ENCODE measurements at places on chromosomes 2 and 18.
A peak's percentile ranks its signal among the peaks of the same experiment; 100 is the strongest.

GRCh38 chr18:8391068-8391467 lies 218.2 kb upstream of the RAB12 start:
- DNase-seq = no peak

GRCh38 chr18:73110307-73110706 lies 242.5 kb upstream of the NETO1 start:
- DNase-seq = no peak

DNA sequence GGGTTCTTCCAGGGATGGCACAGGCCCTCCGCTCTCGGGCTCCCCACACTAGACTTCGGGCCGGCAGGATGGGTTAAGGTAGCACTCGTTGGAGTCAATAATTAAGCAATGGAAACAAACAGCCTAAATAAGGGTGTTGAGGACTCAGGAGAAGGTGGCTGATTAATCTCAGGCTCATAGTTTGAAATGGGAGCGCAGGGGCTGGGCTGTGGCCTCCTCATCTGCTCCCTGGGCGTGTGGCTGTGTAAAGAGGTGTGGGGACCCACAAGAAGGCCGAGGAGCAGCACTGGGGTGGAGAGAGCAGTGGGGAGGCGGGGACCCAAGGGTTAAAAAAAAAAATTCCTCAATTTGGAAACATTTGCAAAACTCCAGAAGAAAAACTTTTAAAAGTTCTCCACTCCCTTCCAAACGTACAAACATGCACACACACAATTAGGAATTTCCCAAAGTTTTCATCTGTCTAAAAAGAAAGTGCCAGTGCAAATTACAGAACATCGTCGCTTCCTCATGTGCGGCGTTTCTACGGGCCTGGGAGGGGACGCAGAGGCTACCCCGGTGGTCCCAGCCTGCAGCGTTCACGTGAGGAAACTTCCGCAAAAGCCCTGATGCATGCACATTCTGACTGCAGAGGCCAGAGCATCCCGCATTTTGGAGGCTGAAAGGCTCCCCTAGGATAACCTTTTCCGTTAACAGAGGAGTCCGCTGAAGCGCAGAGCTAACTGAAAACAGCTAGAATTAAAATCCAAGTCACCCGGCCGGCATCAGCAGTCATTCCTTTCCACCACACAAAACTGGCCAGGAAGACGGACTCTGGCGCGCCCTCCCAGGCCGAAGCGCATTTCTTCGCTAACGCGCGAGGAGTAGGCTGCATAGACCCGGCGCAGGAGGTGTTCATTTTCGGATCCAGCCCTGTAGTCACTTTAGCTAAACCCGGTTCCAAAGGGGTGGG lies 1.0 kb upstream of the TUBB6 start:
- DNase-seq = no peak

- no peak for DNase-seq
Observed at GRCh38 chr2:46486436-46486835, 7.1 kb downstream of the TMEM247 start.

GRCh38 chr2:180324182-180324581 lies 317.1 kb upstream of the CWC22 start:
- no peak for DNase-seq

DNA sequence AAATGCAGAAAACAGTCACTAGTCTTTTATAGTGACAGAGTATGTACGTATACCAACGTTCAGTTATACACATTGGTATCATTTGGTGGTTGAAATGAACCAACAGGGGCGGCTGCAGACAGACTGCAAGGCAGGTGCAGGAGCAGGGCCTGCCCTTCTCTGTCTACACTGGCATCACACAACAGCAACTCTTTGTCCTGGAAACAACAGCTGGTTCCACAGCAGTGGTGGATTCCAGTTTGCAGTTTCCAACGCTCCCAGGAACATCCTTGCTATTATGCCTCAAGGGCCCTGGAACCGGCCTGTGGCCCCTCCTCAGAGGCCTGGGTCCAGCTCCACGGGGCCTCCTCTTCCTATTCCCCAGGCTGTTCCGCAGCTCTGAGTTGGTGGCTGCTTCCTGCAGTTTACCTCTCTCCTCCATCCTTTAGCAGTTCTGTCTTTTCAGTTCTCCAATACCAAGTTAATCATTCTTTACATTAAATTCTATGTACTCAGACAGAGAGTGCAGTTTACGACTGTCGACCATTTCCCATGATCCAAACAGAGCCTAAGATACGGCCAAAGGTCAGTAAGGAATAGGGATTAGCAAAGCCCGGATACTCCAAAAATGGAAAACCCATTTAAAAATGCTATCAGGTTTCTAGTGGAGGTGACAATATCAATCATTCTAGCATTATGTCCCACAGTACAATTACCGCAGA lies 87.8 kb downstream of the NOL10 start:
- DNase-seq = no peak

DNA sequence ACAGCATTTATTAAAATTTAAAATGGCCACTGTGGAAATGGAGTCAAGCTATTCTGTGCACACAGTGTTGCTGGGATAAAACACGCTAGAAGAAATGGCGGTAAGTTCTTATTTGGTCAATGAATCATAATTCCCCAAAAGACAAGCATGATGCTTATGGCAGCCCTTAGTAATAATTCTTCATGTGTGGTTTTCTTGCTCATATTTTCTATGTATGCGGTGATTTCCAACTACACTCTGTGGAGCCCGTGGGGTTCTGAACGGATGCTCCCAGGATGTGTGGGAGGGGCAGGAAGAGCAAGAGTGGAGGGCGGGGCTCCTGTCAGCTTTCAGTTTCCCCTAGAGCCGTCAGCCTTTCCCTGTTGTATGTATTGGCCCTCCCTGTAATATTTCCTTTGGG lies 91.7 kb upstream of the RMDN2 start:
- DNase-seq = peak; percentile 60

- DNase-seq = no peak
Observed at GRCh38 chr2:142741764-142742269, 135.6 kb upstream of the KYNU start.

GRCh38 chr2:208515099-208515498 lies 108.5 kb downstream of the PTH2R start:
- no peak for DNase-seq

DNA sequence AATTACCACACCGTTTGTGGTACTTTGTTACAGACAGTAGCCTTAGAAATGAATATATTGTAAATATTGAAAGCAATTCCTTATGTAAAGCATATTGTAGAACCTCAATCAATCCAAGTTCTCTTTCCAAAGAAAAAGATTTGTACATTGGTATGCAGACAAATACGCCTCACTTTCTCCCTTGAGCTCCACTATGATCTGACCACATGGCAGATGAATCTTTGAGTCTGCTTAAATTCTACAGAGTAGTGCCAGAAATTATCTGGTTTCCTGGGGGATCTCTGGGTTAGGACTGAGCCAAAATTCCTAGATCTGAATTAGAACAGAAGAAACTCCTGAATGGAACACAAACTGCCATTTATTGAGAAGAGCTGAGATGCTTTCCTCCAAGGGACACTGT lies 99.0 kb downstream of the CPO start:
- DNase-seq = no peak

DNA sequence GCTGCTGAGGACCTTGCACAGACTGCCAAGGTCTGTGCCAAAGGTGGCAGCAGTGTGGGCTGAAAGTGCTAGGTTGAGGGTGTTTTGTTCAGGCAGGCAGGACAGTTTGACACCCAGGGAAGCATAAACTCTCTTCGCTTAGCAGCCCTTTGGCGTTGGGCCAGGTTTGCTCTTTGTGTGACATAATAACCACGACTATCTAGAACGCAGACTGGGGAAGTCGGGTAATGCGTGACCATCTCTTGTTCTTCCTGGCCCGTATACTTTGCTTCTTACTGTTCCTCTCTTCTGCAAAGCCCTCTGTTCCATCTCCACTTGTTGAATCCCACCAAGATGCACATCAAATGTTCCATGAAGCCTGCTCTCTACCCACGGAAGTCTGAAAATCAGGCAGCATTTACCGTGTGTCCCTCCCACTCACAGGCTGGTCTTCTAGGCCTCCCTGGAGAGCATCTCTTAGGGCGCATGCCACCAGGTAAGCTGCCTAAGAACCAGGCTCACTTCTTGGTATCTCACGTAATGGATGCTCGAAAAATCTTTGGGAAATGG lies 96.7 kb upstream of the LMAN1 start:
- DNase-seq = no peak

GRCh38 chr2:54878182-54878581 lies 154.7 kb downstream of the EML6 start:
- DNase-seq = no peak

DNA sequence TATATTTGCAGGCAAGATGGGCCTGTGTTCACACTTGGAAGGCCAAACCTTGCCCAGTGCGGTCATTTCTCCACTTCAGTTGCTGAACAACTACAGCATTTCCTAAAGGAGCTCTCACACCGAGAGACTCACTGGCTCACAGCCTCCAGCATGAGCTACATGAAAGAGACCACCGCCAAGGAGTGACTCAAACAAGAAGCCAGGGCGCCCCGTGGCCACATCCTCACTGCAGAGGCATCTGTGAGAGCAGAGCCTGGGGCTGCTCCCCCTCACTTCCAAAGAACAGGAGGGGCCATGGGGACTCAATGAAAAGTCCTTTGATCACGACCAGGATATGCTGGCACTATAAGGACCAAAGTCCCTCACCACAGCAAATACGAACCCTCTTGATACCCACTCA lies 50.0 kb downstream of the TMEM163 start:
- peak; percentile 73 for DNase-seq

DNA sequence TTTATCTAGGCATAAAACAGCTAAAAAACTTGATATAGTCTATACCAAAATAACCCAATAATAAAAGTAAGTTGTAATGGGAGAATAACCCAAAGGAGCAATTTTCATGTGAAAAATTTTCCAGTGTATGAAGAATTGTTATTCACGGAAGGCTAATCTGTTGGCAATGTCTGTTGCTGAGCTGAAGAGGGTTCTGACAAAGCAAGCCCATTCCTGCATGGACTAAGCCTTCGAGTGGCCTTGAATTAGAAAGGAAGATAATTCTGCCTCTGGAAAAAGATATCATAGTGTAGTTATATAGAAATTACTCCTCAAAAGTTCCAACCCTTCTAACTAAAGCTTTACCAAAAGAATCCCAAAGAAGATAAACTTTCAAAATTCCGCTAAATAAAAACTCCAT lies 101.5 kb downstream of the MAP2 start:
- DNase-seq = no peak

GRCh38 chr18:24039671-24040070 lies 25.1 kb downstream of the TTC39C start:
- no peak for DNase-seq

GRCh38 chr2:141570474-141571131 lies 560.2 kb downstream of the LRP1B start:
- no peak for DNase-seq

DNA sequence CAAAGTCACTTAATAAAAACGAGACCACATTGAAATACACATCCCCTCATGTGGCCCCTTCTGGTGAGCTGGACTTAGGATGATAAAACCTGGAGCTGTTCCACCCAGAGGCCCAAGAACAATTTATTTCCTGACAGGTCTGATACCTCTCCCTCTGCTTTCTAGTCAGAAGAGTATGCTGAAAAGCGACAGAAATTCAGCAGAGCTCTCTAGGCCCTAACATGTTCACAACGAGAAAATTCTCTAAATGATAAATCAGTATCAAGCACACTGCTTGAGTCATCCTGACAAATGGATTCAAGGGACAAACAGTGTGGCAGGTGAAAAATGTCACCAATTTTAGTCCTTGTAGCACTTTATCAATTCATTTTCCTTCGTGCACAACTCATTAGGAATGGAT lies 233.5 kb downstream of the PID1 start:
- no peak for DNase-seq

DNA sequence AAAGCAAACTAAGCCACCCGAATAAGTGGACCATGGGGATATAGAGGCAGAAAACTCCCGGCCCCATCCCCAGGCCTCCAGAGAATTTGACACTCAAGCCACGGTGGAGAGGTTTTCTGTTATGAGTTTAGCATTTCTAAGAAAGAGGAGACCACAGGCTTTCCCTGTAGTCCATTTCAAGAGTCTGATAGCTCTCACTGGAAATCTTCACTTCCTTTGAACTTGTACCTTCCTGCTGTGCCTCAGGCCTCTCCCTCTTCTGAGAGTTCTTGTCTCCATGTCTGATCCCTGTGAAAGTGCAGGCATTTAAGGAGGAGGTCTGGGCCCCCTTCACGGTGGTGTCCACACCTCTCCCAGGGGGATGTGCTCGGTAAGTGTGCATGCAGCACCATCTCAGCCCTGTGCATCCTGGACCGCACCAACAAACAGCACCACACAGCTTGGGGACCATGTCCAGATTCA lies 113.7 kb downstream of the BCL2 start:
- no peak for DNase-seq

- no peak for DNase-seq
Observed at GRCh38 chr2:27170581-27171337, 22.0 kb downstream of the TCF23 start.

DNA sequence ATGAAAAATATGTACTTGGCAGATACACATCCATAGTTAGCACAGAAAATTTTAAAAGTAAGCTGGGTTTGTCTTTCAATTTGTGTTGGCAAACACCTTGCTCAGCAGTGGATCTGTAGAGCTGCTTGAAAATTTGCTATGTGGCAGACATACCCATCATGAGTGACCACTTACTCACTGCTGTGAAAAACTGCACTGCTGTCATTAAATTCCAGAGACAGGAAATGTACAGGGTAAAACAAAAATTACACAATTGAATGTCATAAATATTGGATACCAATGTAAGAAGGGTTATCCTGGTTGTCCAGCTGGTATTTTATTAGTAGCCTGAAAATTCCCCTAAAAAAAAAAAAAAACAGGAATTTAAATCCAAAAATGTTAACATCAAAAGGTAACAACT lies 24.5 kb downstream of the NIF3L1 start:
- DNase-seq = no peak

GRCh38 chr2:24690524-24690923 lies 102.7 kb downstream of the PTRHD1 start:
- DNase-seq = no peak

DNA sequence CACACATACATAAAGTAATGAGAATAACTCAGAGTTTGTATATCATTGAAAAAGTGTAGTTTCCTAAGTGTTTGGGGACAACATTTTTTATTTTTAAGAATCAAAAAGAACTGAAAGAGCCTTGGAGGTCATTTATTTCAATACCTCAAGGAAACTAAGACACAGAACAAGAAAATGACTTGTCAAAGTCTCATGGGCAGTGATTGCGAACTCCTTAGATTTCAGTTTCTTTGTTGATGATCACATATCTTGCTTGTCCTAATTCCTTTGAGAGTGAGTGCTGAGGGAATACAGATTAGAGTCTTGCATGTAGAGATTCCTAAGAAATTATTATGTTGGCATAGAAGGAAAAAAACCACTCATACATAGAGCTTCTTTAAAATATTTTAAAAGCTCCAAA lies 243.8 kb downstream of the CAMKMT start:
- no peak for DNase-seq

GRCh38 chr2:14867853-14868252 lies 235.3 kb downstream of the LRATD1 start:
- no peak for DNase-seq

- DNase-seq = no peak
Observed at GRCh38 chr2:209473930-209474419, 50.1 kb downstream of the MAP2 start.

GRCh38 chr2:241582806-241583205 lies 24.3 kb downstream of the BOK start:
- DNase-seq = no peak

DNA sequence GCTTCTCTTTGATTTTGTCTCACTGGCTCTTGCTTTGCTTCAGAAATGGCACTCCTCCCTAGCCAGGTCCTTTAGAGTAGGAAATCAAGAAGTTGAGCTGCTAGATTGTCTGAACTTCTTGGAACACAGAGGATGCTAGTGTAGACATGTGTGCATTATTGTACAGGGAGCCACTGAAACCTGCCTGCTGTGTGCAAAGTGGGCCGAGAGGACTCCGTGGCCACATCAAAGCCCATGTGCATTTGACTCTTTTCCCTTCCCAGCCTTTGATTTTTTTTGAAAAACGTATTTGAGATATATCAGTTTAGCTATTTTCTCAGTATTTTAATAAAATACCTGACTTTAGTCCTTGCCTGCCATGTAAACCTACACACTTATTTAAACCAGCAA lies 83.1 kb downstream of the TMEM247 start:
- no peak for DNase-seq

Measured in stimulated activated CD4-positive, alpha-beta T cell treated with anti-CD3 and anti-CD28 coated beads, Interleukin-1b, Interleukin-23, amount 100 ng/mL, for 4 hours (primary cell).